Neural crest cell (in vitro differentiated cells): ENCODE measurements at places on chromosomes 2 and 18.

- no peak for DNase-seq
These were observed 158.3 kb downstream of the RTN4 start for GRCh38 chr2:54891909-54892308.

DNA sequence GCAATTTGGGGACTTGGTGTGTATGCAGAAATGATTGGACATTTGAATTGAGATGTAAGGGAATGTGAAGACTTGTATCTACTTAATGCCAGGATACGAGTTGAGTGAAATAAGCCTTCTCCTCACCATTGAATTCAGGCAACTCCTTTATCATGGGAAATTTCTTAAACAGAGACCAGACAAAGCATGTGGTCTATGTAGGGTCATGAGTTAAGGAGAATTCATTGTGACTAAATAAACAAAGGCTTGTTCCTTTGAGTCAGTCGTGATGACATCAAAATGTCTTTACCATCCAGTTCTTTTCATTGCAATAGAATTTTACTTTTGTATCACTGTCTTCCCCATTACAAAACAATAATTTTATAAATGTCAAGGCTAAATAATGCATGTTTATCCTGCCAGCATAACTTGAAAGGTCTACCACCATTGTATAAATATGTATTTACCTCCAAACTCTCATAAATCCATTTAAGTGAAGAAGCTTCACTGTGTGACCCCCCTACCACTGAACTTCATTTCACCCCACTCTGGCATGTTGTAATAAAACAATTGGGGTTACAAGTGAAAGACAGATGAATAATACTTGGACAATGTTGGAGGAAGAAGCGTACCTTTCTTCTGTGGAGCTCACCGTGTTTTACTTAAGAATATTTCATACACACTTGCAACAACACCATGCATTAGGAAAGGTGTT, 149.4 kb downstream of the EPHA4 start:
- DNase-seq: no peak

DNA sequence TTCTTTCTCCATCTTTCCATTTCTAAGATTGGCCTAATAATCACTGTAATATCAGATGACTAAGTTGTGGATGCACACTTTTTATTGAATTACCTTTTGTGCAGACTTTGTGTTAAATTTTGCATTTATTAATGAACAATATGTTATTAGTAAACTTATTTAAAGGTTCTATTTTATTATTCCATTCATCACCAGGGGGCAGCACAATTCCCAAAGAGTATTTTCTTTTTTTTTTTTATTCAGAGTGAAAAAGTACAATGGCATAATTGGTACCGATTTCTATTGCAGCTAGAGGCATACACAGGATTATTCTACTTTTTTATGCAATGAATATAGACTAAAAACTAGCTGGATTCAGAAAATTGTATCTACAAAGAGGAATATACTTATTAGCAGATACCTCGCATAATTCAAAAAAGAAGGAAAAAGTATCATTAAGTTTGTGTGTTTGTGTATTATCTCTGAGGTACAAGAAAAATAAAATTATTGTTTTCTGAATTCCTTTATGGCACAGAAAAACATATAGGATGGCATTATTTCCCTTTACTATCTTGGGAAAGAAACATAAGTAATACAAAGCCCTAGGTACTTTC, 390.6 kb downstream of the ERBB4 start:
- no peak for DNase-seq

DNA sequence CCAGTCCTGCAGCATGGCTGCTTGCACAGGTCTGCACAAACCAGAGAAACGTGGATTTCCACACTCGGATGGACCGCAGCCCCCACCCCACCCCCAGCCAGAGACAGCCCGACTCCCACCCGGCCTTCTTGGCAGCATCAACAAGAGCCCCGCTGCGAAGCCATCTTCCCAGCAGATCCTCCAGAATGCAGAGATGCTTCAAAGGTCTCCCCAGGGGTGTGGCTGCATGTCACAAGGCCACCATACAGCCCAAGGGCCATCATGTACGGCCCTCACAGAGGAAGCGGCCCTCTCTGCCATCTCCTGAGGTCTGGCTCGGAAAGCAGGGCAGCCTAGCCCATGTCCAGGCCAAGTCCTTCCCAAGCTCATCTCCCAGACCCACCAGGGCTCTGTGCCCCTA, 11.5 kb downstream of the DNMT3A start:
- DNase-seq: no peak

GRCh38 chr2:68559692-68560091, 83.7 kb upstream of the PROKR1 start:
- DNase-seq: no peak

DNA sequence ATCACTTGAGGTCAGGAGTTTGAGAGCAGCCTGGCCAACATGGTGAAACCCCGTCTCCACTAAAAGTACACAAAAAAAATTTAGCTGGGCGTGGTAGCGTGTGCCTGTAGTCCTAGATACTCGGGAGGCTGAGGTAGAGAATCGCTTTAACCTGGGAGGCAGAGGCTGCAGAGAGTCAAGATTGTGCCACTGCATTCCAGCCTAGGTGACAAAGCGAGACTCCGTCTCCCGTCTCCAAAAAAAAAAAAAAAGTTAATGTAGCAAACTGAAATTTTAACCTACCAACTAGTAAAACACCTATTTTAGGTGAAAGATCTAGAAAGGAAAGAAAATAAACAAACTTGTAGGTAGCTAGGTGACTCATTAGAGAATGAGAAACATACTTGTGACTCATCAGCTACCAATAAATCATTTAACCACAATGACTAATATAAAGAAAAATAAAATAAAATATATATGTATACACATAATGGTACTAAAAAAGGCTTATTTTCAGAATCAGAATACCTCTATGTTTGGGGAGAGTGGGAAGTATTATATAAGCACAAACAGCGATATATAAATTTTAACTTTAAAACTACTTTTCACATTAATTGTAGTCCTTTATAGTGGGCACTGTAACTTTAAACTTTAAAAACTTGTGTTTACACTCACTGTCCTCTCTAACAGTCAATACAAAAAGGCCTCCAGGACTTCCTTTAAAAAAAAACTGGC, 36.6 kb downstream of the DARS1 start:
- DNase-seq: no peak
